ENCODE measurements at places on chromosomes 5 and 9.

DNA sequence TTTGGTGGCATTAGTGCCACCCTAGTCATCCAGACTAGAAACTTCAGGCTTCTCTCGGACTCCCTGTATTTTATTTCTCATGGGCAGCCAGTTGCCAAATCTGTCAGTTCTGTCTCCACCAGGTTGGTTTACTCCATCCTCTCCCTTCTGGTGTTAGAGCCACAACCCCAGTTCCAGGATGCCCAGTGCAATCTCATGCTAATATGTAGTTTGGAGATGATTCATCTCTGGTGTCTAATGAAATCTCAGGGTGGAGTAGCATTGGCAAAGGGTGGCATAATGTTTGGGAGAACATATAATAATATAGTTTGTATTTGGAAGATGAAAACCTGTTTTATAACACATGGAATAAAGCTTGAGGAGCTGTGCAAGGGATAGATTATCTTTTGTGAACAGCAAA is 30.2 kb downstream of the SLC46A2 start:
- no peak for DNase-seq

DNA sequence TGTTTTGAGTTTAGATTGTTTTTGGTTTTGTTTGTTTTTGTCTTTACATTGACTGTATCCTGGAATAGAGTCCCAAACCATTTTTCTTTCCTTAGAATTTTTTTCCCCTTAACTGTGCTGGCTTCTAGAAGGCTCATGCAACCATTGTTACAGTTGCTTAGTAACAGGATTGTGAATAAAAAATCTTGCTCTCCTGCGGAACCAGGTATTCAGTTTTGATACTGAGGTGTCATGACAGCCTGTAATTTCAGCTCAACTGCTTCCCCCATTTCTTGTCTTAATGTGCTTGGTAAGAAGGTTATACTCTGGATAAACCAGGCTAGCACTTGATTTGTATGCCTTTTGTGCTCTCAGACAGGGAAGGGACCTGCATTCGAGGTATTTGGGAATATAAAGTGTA is 42.1 kb downstream of the FOCAD start:
- DNase-seq: no peak

DNA sequence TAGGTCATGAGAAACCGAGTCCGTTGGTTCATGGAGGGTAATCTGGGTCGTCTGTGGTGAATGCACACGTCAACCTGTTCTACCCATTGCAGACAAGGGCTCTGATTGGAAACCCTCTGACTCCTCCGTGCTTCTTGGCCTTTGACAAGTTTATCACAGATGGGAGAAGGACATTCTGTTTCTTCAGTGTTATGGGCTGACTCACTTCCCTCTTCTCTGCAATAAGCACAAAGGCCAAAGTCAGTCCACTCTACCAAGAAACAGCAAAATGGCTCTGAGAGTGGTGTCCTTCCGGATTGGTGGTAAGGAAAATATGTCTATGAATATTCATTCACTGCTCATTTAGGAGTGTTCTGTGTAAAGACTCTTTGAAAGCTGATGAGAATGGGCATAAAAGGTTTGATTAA is 89.3 kb downstream of the FEM1C start:
- no peak for DNase-seq

DNA sequence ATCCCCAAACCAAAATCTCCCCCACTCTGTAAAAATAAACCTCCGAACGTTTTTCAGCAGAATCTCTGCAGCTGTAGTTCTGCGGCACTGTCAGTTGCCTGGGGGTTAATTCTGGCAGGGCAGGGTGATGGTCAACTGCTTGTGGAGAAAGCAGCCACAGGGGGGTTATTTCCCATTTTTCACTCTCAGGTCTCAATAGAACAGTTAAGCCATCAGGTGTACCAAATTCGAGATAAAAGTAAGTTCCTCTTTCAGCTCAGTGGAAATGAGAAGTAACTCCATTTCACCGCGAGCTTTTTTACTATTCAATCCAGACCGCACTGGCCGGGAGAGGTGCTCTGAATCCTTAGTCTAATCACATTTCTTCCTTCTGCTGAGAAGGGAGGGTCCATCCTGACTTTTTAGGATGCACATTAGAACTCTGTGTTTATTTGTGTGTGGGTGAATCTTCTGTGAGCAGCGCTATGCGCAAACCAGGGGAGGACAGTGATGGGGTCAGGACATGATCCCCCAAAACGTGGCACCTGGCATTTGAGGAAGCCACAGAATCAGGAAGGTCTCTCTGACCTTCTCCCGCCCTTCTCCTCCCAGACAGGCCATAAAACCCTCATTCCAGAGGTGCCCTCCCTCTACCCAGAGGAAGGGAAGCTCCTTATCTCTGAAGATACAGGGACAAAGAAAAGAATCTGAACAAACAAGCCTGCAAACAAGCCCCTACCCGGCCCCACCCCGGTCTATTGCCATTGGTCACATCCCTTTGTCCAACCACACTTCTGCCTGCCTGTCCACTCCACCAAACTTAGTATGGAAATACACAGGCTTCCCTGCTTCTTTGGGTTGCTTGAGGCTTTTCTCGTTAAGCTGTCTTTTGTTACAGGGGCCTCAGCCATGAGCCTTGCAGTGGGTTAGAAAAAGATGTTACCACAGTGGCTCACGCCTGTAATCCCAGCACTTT is 229.0 kb downstream of the ROR2 start:
- DNase-seq: no peak

- DNase-seq: no peak
Observed at GRCh38 chr5:171480239-171480638, 60.8 kb downstream of the FGF18 start.

GRCh38 chr9:121684381-121685145 is 33.1 kb downstream of the DAB2IP start:
- no peak for DNase-seq

DNA sequence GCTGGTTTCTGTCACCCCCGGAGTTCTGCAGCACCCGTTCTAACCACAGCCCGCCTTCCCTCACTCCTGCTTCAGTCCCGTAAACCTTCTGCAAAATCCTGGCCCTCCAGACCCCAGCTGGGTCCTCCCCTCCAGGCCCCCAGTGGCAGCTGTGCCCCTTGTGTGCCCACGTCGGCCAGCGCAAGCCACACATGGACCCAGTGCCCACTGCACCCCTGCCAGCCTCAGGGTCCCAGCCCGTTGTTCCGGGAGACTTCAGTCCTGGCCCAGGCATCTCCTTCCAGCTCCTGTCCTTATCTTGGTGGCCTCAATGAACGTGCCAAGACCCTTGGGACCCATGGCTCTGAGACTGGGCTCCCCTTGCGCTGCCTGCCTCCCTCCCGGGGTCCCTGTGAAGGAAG is 43.2 kb downstream of the EXD3 start:
- DNase-seq: no peak

GRCh38 chr5:174397206-174397605 is 327.2 kb upstream of the MSX2 start:
- no peak for DNase-seq

GRCh38 chr5:163330723-163331668 is 106.4 kb upstream of the CCNG1 start:
- DNase-seq: no peak

DNA sequence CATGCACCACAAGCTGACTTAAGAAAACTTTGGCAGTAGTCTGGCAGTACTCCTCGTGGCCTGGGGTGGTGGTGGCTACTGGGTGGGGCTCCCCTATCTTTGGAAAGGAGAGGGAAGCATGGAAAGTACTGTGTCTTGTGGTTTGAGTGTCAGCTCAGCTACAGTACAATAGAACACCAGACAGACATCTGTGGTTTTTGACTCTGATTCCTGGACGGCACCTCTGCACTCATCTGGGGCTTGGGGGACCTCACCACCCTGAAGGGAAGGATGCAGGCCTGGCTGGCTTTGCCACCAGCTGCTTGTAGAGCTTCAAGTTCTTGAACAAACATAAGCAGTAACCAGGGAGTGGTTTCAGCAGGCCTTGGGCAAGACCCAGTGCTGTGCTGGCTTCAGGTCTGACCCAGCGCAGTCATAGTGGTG is 40.6 kb downstream of the TNFSF8 start:
- DNase-seq: no peak

DNA sequence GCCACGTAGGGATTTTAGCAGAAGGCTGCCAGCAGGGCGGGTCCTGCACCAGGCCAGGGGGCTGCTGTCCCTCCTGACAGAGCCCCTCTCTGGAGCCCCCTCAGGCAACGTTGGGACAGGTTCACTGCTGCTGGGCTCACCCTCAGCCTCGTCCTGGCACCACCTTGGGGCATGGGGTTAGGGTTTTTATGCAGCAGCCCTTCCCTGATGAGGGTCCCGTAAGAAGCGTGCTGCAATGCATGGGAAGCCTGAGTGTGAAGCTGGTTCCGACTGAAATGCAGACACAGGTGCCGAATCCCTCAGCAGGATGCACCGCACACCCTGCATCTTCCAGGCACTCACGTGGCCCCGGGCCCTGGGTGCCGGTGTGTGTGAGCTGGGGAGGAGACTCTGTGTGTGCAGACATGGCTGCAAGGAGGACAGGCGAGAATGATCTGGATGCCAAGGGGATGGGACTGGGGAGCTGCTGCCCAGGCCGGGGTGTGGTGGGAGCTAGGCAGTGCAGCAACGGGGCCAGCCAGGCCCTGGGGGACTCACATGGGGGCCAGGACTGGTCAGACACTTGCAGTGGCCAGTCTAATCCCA is 27.1 kb downstream of the ZDHHC11B start:
- no peak for DNase-seq

GRCh38 chr5:101271416-101271815 is 368.3 kb upstream of the ST8SIA4 start:
- no peak for DNase-seq

- no peak for DNase-seq
Observed at GRCh38 chr5:123558762-123559433, 46.9 kb downstream of the CSNK1G3 start.
